ENCODE measurements at places on chromosomes 13 and 19. TPM values are rescaled to one million over a fixed set of nuclear protein-coding genes. Genes with fewer than 3 reads are reported as not detected.

GRCh38 chr13:99467764-99468163 is 33.5 kb upstream of the TM9SF2 start:
- no peak for DNase-seq

DNA sequence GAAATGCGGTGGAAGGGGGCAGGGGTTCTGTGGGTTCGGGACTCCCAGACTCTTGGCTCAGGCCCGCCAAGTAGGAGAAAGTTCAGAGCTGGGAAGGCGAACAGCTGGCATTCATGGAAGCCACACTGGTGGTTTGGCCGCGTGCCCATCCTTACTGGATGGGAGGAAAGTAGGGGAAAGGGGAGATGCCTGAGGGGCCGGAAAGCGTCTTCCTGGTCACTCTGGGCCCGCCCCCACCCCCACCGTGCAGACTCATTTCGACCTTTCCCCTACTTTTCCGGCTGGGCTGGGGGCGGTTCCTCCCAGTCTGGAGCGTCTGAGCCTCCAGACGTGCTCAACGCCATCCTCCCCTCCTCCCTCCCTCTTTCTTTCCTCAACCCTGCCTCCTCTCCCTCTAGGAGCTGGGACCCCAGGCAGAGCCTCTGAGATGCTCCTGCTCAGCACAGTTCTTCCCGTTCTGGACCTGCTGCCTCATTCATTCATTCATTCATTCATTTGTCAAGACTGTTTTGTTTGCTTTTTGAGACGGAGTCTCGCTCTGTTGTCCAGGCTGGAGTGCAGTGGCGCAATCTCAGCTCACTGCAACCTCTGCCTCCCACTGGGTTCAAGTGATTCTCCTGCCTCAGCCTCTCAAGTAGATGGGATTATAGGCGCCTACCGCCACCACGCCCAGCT is 3.5 kb downstream of the ANGPTL4 start:
- DNase-seq = peak; percentile 95

DNA sequence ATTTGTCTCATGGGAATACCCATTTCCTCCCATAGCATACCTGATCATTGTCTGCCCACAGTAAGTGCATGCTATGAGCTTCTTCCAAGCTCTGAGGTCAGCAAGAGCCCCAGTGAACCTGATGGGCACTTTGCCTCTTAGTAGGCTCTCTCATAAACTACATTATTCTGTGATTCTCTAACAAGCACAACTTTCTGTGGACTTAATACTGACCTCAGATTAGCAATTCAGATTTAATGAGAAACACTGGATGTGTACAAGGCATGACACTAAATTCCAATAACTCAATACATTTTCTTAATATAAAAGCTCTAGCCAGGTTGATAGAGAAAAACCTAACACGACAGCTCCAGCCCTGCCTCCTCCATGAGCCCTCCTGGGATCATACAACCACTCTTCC is 23.3 kb upstream of the STARD13 start:
- DNase-seq = no peak

DNA sequence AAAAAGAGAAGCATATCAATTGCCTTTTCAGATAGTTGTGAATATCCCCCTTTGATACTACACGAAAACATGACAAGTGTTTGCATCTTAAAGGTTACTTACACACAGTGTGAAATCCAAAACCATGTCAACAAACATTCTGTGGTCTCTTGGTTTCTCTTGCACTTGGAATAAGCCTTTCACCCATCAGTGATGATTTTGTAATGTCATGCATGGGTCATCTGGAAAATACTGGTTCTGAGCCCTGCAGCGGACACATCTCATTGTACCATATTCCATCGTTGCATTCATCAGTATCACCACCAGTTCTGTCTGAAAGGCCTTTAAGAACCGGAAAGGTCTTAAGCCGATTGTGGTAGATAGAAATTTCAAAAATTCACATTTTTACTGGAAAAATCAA is 65.4 kb upstream of the SOX1 start:
- no peak for DNase-seq

- no peak for DNase-seq
Measured at GRCh38 chr13:61247149-61247936, 168.3 kb downstream of the PCDH20 start.

GRCh38 chr19:1105008-1105872 is 1.4 kb downstream of the GPX4 start:
- DNase-seq = peak; percentile 54

DNA sequence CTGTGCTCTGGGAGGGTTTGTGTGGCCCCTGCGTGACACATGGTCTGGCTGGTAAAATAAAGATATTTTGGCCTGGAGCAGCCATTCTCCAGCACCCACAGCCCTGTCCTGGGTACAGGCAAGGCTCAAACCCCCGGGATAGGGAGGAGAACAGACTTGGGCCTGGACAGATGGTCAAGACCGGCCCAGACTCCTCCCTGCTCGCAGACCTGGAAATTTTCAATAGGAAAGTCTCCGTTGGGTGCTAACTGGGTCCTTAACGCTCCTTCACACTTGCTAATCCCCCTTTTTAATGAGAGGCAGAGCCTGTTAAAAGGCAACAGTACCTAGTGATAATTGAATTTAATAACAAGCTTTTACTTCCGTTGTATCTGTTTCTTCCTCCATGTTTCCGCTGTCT is 2.5 kb downstream of the PALM start:
- no peak for DNase-seq

DNA sequence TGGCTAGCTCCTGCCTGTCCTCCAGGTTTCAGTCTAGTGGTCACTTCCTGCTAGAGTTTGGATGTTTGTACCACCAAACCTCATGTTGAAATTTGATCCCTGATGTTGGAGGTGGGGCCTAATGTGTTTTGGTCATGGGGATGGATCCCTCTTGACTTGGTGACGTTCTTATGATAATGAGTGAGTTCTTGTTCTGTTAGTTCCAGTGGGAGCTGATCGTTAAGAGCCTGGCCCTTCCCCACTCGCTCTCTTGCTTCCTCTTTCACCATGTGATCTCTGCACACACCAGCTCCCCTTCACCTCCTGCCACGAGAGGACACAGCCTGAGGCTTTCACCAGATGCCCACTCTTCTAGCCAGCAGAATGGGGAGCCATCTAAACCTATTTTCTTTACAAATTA is 86.8 kb upstream of the SCEL start:
- DNase-seq = no peak

- DNase-seq = no peak
Measured at GRCh38 chr13:97875911-97876310, 77.6 kb upstream of the IPO5 start.

DNA sequence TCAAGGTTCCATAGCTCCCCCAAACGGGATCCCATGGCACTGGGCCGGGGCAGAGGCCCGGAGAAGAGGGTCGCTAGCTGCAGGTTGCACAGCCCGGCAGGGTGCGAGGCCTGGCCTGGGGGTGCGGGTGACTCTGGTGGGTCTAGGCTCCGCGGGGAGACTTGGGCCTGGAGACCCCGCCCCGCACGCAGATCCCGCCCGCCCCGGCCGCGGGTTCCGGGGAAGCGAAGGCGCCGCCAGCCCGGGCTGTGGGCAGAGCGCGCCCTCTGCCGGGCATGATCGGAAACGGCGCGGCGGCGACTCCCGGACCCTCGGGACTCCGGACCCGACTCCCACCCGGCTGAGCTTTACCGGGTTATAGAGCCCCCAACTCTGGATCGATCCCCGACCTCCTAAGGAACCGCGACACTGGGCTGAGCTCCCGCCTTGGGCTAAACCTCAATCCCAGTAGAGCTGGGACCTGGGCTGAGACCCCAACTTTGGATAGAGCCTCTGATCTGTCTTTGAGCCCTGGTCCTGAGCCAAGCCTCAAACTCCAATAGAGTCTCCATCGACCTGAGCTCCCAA is 3.1 kb upstream of the TNFAIP8L1 start:
- DNase-seq = peak; percentile 82

DNA sequence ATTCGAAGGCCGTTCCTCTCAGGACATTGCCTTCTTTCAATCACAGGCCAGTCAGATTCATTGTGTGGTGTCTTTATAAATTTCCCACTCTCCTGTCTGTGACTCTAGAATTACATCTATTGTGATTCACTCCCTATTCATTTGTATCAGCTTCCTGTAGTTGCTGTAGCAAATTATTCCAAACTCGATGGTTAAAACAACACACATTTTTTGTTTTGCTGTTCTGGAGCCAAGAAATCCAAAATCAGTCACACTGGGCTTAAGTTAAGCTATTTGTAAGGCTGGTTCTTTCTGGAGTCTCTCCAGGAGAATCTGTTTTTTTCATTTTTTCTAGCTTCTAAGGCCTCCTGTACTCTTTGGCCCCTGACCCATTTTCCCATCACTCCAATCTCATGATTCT is 1487.0 kb upstream of the SLC10A2 start:
- DNase-seq = no peak

DNA sequence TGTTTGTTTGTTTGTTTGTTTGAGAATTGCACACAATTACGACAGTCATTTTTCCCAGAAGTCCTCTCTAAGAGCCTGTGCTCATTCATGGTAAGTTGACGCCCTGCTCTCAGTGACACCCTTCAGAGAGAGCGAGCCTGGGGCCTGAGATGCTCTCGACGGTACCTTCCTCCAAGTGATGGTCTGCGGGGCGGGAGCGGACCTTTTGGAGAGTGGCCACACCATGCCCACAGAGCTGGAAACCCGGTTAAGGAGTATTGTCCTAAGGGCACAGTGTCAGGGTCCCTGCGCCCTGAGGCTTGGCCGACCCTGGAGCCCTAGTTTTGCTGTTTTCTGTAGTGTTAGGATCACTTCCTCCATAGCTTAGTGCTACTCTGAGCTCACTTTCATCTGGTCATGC is 3.6 kb downstream of the POP4 start:
- no peak for DNase-seq

GRCh38 chr13:78589206-78589605 is 14.1 kb downstream of the POU4F1 start:
- DNase-seq = no peak

- no peak for DNase-seq
Measured at GRCh38 chr19:8503510-8503909, 1.1 kb upstream of the PRAM1 start.

DNA sequence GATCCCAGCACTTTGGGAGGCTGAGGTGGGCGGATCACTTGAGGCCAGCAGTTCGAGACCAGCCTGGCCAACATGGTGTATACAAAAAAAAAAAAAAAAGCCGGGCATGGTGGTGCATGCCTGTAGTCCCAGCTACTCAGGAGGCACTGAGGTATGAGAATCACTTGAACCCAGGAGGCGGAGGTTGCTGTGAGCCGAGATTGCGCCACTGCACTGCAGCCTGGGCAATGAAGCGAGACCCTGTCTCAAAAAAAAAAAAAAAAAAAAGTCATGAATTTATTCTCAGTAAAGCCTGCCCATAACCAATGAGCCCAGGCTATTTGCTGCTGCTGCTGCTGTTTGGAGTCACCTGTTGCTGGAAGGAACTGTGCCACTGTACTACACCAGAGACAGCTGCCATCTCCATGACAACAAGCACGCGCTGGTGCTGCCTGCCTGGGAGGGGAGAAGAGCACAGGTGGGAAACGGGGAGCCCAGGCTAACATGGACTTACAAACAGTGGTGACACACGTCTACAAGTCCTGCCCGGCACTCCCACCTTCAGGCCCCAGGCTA is 11.3 kb downstream of the ZFR2 start:
- no peak for DNase-seq

DNA sequence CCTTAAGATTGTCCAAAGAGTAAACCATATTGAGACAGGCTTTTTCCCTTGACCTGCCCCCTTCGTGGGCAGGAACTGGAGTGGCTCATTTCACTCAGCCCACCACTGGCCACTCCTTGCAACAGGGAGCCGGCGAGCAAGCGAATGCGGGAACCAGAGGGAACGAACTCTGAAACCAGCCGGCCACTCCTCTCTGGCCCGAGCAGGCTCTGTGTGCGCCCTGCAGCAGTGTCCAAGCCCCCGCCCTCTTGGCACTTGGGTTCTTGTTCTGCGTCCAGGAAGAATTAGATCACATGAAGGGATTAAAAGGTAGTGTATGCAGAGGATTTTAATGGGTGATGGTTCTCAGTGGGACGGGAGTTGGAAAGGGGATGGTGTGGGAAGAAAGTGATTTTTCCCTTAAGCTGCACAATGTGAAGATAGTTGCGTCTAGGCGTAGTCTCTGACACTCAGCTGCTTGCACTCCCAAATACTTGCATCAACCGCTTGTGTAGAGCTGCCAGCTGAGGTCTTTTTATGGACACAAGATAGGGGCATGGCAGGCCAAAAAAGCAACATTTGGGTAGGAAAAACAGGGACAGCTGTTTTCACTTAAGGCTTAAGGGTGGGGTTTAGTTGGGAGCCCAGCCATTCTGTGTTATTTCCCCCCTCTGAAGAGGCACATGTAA is 1209.7 kb upstream of the PCDH20 start:
- DNase-seq = no peak

- DNase-seq = no peak
Measured at GRCh38 chr13:98252931-98253470, 75.9 kb upstream of the RNF113B start.

DNA sequence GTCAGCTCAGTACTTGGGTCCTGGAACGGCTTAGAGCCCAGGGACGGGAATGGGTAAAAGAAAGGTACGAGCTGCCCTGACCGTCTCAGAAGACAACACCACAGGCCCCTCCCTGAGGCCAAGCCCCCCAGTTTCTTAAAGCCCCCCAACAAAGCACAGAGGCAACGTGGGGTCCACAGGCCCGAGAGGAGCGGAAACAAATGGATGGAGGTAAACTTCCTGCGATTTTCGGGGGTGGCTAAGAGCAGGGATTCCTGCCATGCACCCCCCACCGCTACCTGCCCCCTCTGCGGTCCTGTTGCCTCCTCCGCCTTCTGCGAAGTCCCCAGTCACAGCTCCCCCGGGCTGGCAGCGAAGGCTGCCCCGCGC is 48.2 kb downstream of the PTPRS start:
- DNase-seq = no peak

GRCh38 chr13:91291078-91291477 is 56.4 kb upstream of the MIR17HG start:
- no peak for DNase-seq

DNA sequence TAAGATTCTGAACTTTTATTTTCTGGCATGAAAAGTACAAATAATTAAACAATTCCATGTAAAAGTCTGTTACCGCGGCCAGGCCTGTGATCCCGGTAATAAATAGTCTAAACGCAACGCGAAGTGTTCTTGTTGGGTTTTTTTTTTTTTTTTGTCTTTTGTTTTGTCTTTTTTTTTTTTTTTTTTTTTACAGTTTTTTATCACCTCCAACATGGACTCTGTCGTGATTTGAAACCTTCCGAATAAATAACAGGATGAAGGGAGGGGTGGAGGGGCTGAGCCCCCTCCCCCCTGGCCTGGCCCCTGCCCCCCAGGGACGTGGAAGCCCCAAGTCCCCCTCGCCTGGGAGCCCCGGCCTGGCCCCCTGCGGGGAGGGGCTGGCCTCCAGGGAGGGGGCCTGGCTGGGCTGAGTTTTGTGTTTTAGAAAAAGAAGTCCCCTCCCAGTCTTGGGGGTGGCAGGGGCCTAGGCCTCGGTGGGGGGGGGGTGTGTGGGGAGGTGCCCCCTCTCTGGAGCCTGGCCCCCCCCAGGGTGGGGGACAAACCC is 16.0 kb downstream of the PRKCSH start:
- no peak for DNase-seq

Gene NECTIN2
- polyA plus RNA-seq = 40.3 TPM

Gene KASH5
- polyA plus RNA-seq = 0.15 TPM

Gene LRRC25
- 3.2 TPM for polyA plus RNA-seq

Gene NLRP11
- polyA plus RNA-seq = 0.13 TPM

Gene PALM
- 66.9 TPM for polyA plus RNA-seq

Gene ANGPTL8
- 0.86 TPM for polyA plus RNA-seq
